ENCODE measurements at places on chromosomes 1 and 21.

DNA sequence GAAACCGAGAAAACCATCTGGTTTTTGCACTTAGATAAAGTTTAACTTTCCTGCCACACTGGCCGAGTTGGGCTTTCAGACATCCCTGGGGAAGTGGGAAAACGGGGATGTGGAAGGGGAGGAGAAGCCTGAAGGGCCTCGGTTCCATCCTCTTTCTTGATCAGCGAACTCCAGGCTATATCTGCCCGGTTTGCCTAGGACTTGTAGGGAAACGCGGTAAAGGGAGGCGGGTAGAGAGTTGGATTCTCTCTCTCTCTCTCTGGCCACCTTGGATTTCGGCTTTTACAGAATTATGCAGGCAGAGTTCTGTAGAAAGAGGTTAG is 4.6 kb upstream of the LHX8 start:
- DNase-seq: no peak

DNA sequence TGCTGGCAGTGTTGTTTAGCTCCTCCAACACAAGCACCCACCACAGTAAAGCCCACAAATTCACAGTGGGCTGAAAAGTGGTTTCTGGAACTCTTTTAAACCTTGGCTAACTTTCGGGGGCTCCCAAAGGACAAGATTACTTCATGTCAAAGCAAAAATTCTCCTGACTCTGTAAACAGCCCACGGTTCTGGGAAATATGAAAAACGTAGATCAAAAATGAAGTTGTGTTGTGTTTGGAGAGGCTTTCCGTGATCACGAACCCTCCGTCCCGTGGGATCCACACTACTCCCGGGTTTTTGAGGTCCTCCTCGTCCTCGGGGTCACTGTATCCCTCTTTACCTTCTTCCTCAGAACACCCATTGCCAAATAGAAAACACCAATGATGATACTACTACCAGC is 159.0 kb upstream of the RUNX1 start:
- DNase-seq: no peak

DNA sequence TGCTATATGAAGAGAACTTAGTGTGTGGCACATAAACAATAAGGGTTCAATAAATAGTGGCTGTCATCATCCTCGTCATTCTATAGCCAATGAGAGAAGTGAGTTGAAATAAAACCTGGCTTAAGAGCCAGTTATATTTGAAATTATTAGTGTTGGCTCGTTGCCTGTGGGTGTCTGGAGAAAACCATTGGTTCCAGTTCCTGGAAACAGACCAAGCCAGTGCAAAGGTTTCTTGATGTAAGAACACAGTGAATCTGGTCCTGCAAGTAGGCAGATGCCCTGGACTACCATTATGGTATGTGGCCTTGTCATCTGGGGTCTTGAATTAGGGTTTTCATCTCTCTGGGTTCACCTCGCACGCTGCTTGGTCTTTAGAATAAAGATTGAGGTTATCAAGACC is 43.3 kb downstream of the URB2 start:
- no peak for DNase-seq

- no peak for DNase-seq
These were observed 27.9 kb downstream of the SLC45A1 start for GRCh38 chr1:8345621-8346415.

DNA sequence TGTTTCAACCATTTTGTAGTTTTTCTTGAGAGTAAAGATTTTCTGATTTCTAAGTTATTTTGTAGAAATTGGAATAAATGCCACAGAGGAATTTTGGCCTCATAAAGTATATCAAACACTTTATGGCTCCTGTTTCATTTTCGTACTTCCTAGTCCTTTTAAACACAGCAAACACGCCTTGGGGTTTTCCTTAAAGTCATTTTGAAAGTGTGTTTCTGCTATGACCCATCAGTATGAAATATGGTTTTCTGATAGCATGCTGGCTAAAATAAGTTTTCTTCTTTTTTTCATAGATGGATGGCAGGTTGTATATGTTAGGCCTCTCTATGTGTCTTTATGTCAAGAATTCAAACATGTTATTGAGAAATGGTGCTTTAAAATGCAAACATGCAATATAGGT is 940.1 kb upstream of the TMPRSS15 start:
- no peak for DNase-seq

GRCh38 chr1:17979815-17980214 is 127.8 kb upstream of the IGSF21 start:
- no peak for DNase-seq

- DNase-seq: no peak
These were observed 158.7 kb downstream of the DSCAM start for GRCh38 chr21:40688106-40688864.

- no peak for DNase-seq
These were observed 110.5 kb downstream of the COLGALT2 start for GRCh38 chr1:183926983-183927382.

GRCh38 chr1:111347026-111347425 is 56.4 kb downstream of the CHIA start:
- DNase-seq: no peak

- no peak for DNase-seq
These were observed 116.6 kb downstream of the ATG4C start for GRCh38 chr1:62900566-62900965.

GRCh38 chr1:40627987-40628902 is 37.2 kb downstream of the RIMS3 start:
- no peak for DNase-seq

DNA sequence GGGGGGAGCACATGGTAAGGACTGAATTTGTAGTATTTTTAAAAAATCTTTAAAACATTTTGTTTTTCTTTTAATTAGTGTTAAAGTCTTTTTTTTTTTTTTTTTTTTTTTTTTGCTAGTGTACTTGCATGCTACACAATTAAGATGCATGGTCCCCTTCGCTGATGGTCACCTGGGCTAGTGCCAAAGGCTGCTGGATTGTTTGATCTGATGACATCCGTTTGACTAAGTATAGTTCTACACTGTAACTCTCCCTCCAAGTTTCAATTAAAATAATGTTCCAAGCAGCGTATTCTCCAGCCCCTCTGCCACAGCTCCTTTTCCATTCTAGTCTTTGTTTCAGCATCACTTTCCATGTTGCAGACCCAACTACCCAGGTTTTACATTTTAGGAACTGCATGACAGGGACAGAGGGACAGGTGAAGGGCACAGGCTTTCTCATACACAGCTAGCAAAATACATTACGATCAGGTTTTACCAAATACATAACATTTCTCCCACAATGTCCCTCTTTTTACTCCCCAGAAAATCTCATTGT is 852 bp upstream of the RAVER2 start:
- no peak for DNase-seq

- DNase-seq: no peak
These were observed 148.2 kb downstream of the NFIA start for GRCh38 chr1:61230523-61230922.

DNA sequence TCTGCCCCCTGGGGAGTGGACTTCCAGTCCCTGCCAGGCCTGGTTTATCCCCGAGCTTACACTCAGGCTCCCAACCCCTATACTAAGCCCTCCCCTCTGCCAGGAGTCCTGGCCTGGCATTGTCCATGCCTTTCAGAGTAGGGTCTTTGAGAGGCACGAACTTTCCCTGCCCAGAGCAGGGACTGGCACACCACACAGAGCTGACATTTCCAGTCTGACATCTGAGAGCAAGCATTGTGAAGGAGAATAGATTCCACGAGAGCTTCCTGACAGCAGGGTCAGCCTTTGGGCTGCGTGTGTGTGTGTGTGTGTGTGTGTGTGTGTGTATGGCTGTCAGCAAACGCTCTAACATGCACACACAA is 59.5 kb upstream of the LAPTM5 start:
- no peak for DNase-seq

DNA sequence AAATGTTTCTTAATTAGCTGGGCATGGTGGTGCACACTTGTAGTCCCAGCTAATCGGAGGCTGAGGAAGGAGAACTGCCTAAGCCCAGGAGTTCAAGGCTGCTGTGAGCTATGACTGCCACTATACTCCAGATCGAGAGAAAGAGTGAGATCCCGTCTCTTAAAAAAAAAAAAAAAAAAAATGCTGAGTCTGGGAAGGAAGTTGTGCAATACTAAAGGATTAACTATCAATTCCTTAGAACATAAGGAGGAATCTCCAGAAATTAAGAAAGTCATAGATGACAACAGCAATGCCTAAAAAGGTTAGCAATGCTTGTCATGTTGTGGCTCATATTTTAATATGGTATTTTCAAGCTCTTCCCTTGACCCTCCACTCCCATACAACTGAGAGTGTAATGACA is 5.3 kb downstream of the LUZP1 start:
- DNase-seq: no peak

DNA sequence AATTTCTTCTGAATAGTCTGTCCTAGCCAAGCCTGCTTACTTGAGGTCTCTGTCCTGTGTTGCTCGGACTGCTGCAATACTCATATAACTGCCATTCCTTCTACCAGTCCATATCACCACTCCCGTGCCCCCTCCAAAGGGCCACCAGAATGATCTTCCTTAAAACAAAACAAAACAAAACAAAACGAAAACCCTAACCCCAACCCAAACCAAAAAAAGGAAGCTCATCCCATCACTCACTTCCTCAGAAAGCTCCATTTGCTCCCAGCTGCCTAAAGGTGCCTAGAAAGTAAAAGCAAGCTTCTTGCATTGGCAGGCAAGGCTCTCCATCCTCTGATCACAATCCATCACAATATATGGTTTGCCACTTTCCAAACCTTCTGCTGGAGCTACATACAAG is 20.3 kb downstream of the USP24 start:
- DNase-seq: no peak

DNA sequence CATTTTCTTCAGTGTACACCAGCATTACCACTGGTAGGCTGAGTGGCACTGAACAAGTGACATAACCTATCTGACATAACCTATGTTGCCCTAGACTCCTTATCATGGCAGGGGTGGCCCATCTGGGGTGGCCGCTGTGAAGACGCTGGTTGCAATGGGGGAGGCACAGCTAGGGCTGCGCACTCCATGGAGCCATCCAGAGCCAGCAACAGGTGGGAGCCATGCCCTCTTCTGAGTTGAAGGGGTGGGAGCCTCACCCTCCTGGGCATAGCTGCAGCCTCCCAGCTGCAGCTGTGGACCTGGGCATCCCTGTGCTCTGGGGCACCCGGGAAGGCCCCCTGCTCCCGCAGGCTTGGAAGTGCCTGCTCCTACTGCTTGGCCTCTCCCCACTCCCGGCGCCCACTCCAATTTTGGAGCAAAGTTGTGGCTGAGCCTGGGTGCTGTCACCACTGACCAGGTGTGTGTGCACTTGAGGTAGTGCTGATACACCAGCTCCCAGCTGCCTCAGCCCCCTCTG is 52.4 kb upstream of the NTPCR start:
- no peak for DNase-seq

GRCh38 chr1:53473463-53473862 is 14.3 kb downstream of the DMRTB1 start:
- DNase-seq: no peak

DNA sequence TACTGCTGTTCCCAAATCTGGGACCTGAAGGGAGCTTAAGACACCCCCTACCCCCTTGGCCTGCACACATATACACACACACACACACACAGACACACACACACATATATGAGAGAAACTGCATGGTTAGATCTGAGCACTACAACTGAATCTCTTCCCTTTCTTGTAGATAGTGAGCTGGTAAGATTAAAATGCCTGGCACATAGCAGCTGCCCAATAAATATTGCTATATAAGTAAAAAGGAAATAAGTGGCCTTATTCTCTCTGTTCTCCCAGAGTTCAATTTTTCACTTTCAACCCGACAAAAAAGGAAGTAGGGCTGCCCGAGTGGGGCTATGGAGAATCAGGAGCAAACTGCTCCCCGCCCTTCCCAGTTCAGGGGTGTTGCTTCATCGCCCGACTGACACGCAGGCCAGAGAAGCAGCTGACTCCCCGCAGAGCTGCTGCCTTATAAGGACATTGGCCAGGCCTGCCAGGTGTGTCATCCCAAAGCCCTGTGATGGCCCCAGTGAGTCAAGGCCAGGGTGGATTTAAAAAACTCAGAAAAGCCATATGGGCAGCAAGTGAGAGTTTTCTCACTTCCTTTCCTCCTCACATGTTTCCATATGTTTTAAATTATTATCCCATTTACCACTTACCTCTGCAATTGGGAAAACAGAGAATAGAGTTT is 106.5 kb upstream of the SLC44A3 start:
- DNase-seq: no peak

- DNase-seq: no peak
These were observed 65.7 kb downstream of the SDC3 start for GRCh38 chr1:30842697-30843354.

DNA sequence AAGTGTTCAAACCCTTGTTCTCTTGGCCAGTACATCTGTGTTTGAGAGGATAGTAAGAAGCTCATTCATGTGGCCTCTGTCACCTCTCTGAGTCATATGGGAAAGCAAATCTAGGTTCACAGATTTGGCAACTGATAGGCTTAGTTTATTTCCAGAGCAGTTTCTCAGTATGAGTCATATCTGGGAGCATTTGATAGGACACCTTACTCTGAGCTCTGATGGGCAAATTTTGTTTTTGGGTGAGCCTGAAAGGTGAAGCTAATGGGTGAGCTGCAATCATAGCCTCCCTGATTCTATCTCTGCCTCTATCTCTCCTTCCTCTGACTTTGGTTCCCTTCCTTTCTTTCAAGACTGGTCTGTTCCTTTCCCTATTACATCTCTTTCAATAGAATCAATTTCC is 134.4 kb downstream of the S1PR1 start:
- no peak for DNase-seq

DNA sequence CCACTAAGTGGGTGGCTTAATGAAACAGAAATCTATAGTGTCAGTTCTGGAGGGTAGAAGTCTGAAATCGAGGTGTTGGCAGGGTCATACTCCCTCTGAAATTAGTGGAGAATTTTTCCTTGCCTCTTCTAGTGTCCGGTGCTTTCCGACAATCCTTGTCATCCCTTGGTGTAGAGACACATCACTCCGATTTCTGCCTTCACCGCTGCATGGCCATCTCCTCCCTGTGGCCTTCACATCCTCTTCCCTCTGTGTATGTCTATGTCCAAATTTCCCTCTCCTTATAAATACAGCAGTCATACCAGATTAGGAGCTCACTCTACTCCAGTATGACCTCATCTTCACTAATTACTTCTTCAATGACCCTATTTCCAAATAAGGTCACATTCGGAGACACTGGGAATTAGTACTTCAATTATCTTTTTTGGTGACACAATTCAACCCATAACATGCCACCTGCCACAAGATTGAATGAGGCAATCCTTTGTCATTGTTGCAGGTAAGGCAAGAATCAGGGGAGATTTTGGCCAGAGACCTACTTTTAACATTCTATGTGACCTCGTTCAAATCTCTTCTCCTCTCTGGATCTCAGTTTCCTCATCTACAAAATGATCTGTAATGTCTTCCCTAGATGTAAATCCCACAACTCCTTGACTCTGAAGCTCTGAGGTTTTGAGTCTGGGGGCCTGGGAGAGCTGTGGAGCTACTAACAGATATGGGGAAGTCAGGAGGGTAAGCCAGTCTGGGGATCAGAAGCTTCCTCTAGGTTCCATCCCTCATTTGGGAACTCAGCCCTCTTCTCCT is 16.1 kb downstream of the NAV1 start:
- DNase-seq: no peak

DNA sequence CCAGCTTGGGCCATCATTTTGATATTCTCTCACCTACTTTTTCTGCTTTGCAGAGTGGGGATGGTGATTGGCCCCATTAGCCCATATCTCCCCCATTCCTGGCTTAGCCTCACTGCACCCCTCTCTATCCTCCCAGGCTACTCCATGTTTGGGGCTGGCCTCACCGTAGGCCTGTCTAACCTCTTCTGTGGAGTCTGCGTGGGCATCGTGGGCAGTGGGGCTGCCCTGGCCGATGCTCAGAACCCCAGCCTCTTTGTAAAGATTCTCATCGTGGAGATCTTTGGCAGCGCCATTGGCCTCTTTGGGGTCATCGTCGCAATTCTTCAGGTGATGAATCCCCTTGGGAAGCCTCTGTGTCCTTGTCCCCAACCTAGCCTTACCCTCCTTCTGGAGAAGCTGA is 2.1 kb upstream of the B4GALT2 start:
- DNase-seq: no peak

All from frontal cortex (tissue), 4 donors.